Stimulated activated CD8-positive, alpha-beta memory T cell treated with anti-CD3 and anti-CD28 coated beads, Interleukin-7, amount 100 ng/mL, for 1 hour (primary cell): ENCODE measurements at places on chromosomes 12 and 14.

DNA sequence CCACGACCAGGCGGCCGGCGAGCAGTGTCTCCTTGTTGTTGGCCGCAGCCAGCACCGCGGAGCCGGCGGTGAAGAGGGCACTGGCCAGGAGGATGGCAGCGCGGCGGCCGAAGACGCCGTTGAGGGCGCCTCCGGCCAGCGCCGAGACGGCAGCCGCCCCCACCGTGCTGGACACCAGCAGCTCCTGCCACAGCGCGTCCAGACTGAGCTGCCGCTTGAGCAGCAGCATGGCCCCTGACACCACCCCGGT, 691 bp downstream of the SLC2A13 start:
- no peak for DNase-seq

- no peak for DNase-seq
These were observed 16.5 kb downstream of the SCNN1A start for GRCh38 chr12:6358881-6359280.

DNA sequence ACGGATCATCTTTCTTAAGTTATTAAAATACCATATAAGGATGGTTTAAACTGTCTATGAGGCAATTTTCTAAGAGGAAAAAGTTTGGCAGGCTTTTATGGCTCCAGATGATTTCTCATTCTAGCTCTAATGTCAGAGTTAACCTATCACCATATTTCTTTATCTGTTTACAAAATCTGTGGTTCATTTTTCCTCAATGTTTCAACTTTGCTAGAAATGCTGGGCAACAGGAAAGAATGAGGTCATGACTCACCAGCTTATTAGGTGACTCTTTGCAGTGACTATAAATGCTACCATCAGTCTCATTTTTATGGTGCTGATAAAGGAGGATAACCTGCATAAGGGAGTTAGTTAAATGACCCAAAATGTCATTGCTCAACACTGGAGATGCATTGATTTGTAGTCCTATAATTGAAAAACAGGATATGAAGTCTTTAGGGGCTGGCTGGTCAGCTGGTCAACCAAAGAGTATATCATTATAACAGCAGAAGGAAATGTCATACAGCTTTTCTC, 45.3 kb upstream of the RAP1B start:
- DNase-seq = no peak

DNA sequence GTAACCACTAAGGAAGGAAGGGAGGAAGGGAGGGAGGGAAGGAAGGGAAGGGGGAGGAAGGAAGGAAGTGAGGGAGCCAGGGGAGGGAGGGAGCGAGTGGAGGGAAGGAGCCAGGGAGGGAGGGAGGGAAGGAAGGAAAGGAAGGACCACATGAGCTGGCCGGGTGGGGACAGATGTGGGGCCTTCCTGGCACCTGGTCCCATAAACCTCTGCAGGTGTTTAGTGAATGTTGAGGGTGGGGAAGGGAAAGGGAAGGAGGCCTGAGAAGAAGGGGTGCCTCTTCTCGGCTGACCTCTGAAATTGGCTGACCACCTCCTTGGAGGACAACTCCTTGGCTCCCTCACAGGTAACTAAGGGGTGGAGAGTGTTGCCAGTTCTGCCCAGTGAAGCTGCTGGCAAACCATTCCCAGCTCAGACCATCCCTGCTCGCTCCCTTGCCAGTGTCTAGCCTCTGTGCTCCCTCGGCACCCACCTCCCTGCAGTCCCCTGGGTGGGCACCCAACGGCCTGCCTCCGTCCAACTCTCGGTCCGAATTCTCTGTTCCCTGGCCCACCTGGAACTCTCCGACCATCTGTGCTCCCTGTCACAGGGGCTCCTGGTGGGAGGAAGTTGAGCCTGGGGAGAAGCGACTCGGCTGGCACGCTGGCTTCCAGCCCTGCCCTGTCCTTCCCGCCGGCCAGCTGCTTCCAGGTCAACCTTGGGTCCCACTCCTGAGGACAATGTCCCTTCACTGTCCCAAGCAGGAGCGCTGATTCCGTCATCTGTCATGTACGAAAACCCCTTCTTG, 12.2 kb upstream of the PPP1R13B start:
- DNase-seq = no peak

DNA sequence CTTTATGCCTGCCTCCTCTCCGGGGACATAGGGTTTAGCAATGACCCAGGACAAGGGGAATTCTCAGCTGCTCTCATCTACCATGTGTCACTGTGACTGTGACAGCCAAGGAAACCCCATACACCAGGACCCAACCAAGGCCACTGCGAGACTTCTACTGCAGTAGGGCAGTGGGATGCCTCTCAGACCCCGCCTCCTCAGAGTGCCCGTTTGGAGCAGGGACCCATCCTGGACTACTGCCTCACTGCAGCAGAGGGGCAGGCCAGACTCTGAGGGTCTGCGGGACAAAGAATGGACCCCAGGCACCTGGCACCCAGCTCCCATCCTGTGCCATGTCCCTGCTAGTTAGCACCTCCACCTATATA, 71.3 kb upstream of the DDX11 start:
- no peak for DNase-seq

DNA sequence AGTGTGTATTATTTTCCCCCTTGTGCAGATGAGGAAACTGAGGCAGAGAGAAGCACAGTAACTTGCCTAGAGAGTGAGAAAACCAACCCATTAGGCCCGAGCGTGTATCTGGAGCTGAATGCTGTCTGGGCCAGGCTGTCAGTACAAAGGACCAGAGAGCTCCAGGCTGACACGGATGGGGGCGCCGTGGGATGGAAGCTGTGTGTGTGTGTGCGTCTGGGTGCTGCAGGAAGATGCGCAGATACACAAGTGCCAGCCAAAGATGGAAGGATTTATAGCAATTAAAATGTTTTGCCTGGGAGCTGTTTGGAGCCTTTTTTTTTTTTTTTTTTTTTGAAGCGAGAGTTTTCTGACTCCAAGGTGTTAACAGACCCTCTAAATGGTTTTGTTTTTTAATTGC, 53.7 kb upstream of the GPATCH2L start:
- DNase-seq = no peak

DNA sequence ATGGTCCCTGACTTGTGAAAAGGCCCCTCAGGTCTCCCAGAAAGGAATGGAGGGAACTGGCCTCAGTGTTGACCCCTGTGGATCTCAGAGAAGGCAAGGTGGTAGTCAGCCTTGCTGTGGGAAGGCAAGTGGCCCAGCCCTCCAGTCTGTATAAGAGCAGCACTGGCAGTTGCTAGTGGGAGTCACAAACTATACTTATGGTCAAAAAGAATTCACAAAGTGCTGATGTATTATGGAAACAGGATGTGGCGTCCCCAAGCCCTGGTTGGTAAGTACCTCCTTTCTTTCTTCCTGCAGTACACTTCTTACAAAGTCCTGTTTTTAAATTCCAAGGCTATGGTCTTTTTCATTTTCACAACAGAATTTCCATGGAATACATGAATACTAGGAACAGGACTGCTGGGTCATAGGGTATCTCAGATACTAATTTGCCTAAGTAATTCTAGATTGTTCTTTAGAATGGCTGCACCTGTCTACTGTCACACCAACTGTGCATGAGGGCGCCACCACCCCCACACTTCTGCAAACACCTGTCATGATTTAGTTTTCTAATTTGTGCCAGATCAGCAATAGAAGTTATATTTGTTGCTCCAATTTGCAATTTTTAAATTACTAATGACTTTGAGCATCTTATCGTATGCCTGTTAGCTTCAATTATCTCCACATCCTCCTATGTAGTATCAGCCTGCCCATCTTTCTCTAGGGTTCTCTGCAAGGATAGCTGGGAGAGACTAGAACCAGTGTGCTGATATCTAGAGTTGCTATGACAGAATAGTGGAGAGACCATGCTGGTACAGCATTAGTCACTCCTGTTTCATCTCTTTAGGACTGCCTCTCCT, 40.7 kb upstream of the TMEM263 start:
- no peak for DNase-seq

DNA sequence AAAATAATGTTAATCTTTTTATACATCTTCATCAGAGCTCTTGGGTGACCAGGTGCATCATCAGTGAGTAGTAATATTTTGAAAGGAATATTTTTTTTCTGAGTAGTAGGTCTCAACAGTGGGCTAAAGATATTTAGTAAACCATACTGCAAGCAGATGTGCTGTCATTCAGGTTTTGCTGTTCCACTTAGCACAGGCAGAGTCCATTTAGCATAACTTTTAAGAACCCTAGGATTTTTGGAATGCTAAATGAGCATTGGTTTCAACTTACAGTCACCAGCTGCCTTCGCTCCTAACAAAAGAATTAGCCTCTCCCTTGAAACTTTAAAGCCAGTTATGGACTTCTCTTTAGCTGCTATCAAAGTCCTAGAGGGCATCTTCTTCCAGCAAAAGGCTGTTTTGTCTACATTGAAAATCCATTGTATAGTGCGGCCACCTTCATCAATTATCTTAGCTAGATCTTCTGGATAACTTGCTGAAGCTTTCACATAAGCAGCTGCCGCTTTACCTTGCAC, 24.6 kb downstream of the RIMKLB start:
- DNase-seq = no peak

- no peak for DNase-seq
These were observed 103.6 kb downstream of the SCFD1 start for GRCh38 chr14:30725763-30726162.

DNA sequence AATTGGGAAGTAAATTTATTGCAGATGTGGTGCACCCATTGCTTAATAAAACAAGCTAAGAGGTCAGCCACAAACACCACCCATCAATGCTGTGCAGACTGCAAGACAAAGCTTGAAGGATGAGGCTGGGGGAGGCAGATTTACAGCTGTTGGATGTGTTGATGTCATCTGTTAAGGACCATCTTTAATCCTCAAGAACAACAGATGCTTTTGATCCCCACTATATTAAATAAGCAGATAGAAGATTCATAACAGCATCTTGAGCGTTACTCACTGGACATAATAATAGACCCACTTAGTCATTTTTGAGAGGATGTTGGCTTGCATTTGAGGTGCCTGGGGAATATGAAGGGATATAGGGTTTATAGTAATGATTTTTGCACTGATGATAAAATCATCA, 58.8 kb downstream of the GPR68 start:
- no peak for DNase-seq

- DNase-seq = no peak
These were observed 29.5 kb downstream of the AREL1 start for GRCh38 chr14:74683406-74683805.

DNA sequence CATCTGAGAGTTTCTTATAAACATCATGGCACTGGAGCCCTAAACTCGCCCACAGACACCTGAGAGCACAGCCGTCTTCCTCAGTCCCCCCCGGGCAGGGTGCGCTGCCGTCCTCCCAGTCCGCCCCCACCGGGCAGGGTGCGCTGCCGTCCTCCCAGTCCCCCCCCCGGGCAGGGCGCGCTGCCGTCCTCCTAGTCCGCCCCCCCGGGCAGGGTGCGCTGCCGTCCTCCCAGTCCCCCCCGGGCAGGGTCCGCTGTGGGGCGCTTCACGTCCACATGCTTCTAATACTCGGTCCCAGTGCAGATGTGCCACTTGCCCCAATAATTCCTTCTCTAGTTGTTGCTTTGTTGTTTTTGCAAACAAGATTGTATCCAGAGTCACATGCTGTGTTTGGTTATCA, 6.9 kb upstream of the ADSS1 start:
- DNase-seq = no peak

DNA sequence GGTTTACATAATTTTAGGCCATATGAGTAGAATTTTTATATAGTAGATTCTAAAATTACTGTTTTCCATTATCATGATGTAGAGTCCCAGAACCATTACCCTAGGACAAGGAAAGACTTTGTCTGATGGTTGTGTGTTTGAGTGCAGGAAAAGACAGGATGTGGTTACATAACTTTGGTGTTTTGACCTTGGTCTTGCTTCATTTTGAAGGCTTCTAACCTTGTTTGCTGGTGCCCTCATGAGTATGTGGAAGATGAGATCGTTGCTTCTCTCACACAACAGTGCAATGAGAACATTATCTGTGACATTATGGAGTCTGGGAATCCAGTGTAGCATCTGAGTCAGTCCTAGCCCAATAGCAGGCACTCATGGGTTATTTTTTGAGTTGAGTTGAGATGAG, 106.2 kb downstream of the IGF1 start:
- DNase-seq = no peak

DNA sequence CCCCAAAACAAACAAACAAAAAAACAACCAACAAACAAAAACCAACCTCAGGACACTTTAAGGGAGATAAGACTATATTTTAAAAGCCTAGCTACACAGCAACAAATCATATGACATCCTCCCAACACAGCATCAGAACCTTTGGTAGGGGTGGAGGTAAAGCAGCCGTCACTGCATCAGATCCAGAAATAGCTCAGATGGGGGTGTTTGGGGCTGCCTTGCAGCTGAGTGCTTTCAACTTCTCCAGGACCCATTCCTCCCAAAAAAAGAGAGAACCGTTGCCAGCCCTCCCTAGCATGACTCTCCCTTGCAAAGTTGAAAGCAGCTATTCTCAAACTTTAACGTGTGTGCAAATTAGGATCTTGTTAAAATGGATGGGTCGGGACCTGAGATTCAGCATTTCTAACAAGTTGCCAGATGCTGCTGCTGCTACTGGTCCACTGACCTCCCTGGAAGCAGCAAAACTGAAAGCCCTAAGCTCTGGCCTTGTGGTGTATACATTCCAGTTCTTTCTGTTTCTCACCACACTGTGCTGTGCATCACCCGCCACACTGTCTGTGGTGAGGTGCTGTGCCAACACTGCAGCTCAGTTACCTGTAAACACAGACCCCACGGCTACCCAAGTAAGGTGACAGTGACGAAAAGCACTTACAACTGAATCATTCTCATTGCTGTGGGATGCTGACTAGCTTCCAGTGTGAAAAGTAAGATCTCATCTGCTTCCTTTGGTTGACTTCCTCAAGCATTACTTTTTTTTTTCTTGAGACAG, 54.0 kb downstream of the SLC38A1 start:
- peak; percentile 60 for DNase-seq

DNA sequence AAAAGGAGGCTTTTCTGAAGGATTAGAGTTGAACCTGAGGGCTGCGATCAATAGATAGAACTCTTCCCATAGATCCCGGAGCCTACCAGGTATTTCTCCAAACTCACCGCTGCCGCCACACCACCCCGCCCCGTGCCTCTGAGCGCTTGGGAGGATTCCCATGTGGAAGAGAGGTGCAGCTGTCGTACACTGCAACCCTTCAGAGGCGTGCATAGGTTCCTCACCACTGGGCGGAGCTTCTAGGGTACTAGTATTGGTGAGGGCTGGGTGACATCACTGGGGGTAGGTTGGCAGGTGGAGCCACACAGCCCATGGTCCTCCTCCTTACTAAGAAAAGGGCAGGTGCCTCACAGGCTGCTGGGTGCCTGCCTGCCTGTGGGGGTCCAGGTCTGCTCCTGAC, 127.0 kb downstream of the TSPAN9 start:
- DNase-seq = no peak

DNA sequence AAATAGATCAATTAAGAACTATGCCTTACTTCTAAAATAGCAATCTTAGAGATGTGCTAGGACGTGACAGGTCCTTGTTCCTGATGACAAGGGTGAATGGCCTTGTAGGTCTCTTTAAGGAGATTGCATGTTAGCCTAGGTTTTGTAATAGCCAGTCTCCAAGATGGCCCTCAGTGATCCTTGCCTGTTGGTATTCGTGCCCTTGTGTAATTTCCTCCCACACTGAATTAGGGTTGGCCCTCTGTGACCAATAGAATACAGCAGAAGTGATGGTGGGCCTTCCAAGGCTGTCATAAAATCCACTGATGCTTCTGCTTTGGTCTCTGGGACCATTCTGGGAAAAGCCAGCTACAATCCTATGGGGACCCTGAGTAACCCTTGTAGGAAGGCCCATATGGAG, 38.2 kb upstream of the SNX6 start:
- no peak for DNase-seq

GRCh38 chr14:39592116-39592789, 160.0 kb upstream of the FBXO33 start:
- DNase-seq = no peak
